A673 (cell line): ENCODE measurements at places on chromosomes 13 and 19. TPM values are rescaled to one million over a fixed set of nuclear protein-coding genes. Genes with fewer than 3 reads are reported as not detected.

DNA sequence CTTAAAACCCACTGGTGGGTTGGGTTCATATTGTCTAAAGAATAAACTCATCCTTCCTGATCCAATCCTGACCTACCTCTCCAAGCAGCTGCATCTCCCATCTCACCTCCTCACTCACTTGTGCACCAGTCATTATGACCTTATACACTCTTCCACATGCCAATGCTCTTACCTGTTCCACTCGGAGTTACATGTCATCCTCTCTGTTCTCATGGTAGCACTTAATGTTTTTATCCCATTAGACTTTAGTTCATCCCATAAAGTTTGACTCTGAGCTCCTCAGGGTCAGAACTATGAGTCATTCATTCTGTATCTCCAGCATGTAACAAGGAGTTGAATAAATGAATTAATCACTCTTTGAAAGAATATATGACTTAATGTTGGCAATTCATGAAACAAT is 330.2 kb downstream of the KLF12 start:
- peak; percentile 55 for DNase-seq

DNA sequence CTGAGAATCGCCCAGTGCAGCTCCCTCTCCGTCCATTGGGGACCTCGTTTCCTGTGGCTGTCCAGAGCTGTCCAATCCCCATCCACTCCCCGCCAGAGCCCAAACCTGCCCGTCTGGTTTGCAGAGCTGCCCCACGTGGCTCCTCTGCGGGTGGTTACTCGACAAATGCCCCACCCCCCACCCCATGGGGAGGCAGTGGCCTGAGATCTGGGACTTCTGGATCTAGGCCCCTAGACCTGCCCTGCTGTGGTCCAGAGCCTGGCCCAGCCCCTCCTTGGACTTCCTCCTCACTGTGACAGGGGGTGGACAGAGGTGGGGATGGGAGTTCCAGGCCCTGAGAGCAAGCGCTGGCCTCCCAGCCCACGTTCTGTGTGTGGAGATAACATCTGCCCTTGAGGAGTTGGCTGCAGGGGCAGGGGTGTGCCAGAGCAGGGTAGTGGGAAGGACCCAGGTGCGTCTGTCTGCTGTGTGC is 29.1 kb downstream of the PAK4 start:
- DNase-seq = no peak

GRCh38 chr19:1656988-1657536 is 4.6 kb upstream of the TCF3 start:
- DNase-seq = no peak

GRCh38 chr13:110561344-110562035 is at the start of gene RAB20:
Gene RAB20 (minus strand): TSS chr13:110561722. CDS start chr13:110561519, 203 bp downstream.
- peak; percentile 78 for DNase-seq

Gene ZNF541
- not detected in 2 replicates for total RNA-seq

Gene MCEMP1
- 4.0 and 4.1 TPM in 2 replicates for total RNA-seq

Gene SPACA4
- not detected in 2 replicates for total RNA-seq
